ENCODE measurements at places on chromosomes 6 and 20.

- no peak for DNase-seq
Observed at GRCh38 chr6:139611327-139612134, 237.1 kb upstream of the CITED2 start.

GRCh38 chr6:143556529-143556928 lies 45.0 kb upstream of the FUCA2 start:
- DNase-seq = peak; percentile 75

- no peak for DNase-seq
Observed at GRCh38 chr6:160431791-160432404, 83.7 kb downstream of the SLC22A3 start.

DNA sequence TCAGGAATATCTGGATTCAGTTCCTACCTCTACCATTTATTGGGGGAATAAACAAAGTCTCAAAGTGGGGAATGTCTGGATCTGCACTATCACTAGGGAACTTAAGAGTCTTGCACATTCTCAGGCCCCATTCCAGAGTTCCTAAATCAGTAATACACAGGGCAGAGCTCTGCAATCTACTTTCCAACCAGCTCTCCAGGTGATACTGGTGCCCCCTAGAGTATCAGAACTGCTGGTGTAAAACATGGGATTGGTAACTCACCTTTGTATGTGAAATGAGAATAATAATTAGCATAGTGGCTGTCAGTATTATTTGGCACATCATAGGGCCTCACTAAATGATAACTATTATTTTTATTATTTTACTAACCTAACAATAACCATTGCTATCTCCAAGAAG lies 278.8 kb upstream of the IMPG1 start:
- DNase-seq = no peak

DNA sequence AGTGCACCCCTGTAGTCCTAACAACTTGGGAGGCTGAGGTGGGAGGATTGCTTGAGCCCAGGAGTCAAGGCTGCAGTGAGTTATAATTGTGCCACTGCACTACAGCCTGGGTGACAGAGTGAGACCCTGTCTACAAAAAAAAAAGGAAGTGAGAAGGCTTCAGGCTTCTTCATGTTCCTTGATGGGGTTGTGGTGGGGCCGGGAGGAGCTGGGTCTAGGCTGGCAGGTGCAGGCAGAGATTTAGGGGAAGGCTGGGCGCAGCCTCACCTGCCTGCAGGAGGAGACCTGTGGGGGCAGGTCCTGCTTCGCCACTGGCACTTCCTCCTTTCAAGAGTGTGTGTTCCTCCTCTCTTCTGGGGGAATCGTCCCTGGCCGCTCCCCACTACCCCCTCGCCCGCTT lies 63.9 kb downstream of the CHMP4B start:
- no peak for DNase-seq

DNA sequence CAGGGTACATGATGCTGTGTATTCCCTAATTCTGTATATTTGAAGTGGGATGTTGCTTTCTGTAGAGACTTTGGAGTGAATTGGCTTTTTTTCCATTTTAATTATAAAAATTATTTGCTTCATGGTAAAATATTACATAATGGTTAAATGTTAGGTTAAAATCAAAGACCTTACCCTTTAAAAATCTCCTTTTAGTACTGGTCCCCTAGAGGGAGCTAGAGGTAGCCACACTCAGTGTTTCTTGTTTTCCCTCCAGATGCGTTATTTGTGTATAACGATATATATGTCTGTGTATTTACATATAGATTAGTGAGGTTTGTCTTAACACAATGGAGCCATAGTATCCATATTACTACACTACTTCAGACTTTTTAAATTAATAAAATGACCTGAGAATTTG lies 146.7 kb downstream of the PLCB4 start:
- DNase-seq = no peak

- DNase-seq = no peak
Observed at GRCh38 chr20:22576733-22577514, 7.4 kb downstream of the FOXA2 start.

DNA sequence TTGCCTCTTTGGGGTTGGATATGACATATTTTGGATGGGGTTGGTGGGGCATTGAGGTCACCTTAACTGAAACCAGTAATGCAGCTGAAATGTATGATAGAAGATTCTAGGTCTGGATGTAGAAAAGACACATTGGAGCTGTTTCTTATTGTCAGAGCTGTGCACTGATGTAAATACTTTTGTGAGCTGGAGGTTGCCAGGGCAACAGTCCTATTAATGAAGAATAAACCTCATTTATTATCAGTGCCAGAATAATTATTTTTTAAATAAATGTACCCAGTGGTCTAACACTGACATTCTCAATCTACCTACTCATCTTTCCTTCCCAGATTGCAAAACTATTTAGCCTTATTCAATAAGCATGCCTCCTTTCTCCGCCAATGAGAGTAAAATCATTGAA lies 57.0 kb downstream of the CAP2 start:
- no peak for DNase-seq
